ENCODE measurements at places on chromosomes 1 and 21.

GRCh38 chr1:149849111-149849946 lies 50.0 kb upstream of the BOLA1 start:
- H3K4me1 ChIP-seq, result peaks cover 36% of the 10 kb centered on the region
- H3K4me3 ChIP-seq, result peak overlapping the region; percentile 65
- H3K36me3 ChIP-seq, result peaks cover 3% of the 10 kb centered on the region
- peak overlapping the region; percentile 86 for H3K27ac ChIP-seq

DNA sequence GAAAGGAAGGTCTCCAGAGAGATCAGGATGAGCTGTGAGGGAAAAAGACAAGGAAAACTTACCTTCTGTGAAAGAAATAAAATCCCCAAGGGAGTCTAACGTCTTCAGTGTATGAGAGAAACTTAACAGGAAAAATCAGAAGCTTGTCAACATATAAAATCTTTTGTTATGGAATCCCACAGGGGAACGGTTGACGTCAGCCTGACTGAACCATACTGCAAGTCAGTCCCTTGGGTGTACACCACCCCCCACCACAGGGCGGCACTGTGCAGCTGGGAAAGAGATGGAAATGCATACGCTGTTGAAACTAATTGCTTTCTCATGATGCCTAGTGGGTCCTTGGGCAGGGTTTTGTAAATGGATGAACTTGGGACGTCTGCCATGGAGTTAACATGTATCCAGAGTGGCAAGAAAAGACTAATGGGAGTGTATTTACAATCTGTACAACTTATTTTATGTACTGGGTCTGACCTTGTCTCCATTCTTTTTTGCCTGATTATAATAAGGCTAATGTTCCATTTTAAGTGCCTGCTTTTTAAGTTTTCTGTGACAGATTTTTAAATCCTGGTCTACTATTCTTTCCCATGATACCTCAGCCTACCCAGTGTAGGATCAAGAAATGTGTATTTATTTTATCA lies 22.7 kb downstream of the UTP25 start:
- H3K4me3 ChIP-seq, result no peak overlapping the region
- DNase-seq, result peak; percentile 13
- H3K36me3 ChIP-seq, result peaks cover 50% of the 10 kb centered on the region
- H3K27ac ChIP-seq, result no peak overlapping the region
- no peaks in the 10 kb centered on the region for H3K4me1 ChIP-seq

GRCh38 chr1:14712136-14712535 lies 113.7 kb downstream of the KAZN start:
- peaks cover 45% of the 10 kb centered on the region for H3K27me3 ChIP-seq
- H3K27ac ChIP-seq, result no peak overlapping the region
- H3K4me1 ChIP-seq, result no peaks in the 10 kb centered on the region

- no peaks in the 10 kb centered on the region for H3K27me3 ChIP-seq
- peak overlapping the region; percentile 43 for H3K27ac ChIP-seq
- peaks cover 52% of the 10 kb centered on the region for H3K4me1 ChIP-seq
- H3K36me3 ChIP-seq, result no peaks in the 10 kb centered on the region
Observed at GRCh38 chr1:61081686-61082310, 563 bp upstream of the NFIA start.

DNA sequence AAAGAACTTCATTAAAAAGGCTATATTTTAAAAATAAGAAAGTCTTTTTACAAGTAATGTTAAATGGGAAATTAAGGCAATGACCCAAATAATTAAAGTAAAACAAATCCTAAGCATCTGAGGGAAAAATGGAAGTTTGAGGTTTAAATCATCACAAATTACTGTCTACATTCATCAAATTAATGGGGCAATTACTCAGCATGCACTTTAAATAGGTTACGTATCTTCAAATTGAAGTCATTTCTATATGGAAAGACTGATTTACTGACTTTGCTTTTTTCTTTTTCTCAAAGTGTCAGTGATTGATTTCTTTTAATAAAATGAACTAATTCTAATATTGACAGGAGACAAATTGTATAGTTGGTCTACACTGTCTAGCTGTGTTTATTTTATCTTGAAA lies 1452.3 kb downstream of the NCAM2 start:
- no peak overlapping the region for H3K27ac ChIP-seq
- DNase-seq, result no peak
- H3K36me3 ChIP-seq, result no peaks in the 10 kb centered on the region
- no peak overlapping the region for H3K4me3 ChIP-seq
- H3K4me1 ChIP-seq, result no peaks in the 10 kb centered on the region

- H3K27me3 ChIP-seq, result no peaks in the 10 kb centered on the region
- no peak overlapping the region for H3K27ac ChIP-seq
- H3K4me3 ChIP-seq, result no peak overlapping the region
- H3K36me3 ChIP-seq, result no peaks in the 10 kb centered on the region
Observed at GRCh38 chr1:111223126-111223685, 4.3 kb upstream of the CHI3L2 start.

DNA sequence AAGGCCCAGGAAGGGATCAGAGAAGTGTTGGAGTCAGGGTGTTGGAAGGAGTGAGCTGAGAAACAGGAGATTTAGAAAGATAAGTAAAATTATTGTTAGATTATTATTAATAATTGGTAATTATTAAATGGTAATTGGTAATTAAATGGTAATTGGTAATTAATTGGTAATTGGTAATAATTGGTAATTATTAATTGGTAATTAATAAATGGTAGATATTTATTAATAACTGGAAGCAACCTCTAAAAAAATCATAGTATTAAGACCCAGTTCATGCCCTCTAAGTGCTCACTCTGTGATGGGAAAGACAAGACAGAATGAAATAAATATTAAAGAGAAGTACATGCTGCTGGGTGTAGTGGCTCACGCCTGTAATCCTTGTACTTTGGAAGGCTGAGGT lies 13.8 kb upstream of the EPS15 start:
- H3K36me3 ChIP-seq, result no peaks in the 10 kb centered on the region
- no peak for DNase-seq
- no peak overlapping the region for H3K27ac ChIP-seq
- H3K4me1 ChIP-seq, result peaks cover 5% of the 10 kb centered on the region

DNA sequence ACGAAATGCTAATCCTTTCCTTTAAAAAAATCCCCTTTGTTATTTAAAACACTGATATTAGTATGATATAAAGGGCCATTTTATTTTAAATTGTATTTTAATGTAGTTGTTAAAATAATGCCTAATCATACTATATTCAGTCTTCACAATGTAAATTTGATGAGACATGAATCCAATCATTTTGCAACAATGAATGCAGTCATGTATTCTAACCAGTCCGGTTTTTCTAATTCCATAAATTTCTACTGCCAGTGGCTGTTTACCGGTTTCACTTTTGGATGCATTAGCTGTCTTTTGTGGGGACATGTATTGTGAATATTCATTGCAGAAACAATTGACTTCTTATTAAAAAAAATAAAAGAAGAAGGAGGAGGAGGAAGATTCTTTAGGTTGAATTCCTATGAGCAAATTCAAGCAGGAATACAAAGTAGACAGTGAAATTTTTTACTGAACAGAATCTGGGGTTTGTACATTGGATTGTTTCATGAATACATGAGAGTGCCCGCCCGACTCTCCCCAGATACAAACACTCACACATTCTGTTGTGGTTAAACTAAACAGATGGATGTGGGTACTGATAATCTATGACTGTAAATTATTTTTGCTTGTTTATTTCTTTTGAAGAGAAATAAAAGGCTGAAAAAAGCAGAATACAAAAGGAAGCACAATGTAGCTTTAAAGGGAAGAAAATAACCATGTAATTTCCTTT lies 624.8 kb upstream of the PTBP2 start:
- no peak for DNase-seq
- H3K4me1 ChIP-seq, result no peaks in the 10 kb centered on the region
- H3K36me3 ChIP-seq, result no peaks in the 10 kb centered on the region
- no peaks in the 10 kb centered on the region for H3K27me3 ChIP-seq

DNA sequence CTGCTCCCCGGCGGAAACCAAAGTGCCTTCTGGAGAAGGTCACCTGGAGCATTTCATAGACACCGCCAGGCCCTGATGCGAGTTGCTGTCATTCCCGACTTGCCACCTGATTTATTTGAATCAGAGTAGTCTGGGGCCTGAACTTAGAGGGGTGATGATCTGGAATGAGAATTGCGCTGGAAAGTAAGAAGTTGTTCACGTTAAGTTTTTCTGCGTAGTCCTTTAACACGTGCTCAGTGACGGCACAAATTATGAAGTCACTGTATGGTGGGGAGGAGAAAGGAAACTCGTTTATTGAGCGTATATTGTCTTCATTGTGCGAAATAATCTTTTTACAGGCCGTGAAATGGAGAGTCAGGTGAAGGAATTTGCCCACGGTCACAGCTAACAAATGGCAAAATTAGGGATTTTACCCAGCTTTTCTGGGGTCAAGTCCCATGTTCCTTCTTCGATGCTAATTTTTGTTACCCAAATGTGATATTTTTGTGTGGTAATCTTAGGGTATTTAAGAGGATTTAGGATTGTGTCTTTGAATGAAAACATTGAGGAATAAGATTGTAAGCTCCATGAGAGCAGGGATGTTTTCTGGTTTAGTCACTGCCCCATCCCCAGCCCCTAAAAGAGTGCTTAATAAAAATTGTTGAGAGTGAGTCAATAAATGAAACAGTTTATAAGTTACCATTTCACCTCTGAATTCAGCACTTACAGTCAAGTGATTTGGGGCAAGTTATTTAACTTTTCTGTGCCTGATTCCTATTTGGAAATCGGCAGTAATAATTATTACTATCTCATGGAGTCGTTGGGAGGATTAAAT lies 46.4 kb upstream of the NBL1 start:
- DNase-seq, result peak; percentile 19
- H3K4me1 ChIP-seq, result peaks cover 3% of the 10 kb centered on the region
- peak overlapping the region; percentile 80 for H3K27ac ChIP-seq
- no peaks in the 10 kb centered on the region for H3K36me3 ChIP-seq
- peak overlapping the region; percentile 89 for H3K4me3 ChIP-seq

DNA sequence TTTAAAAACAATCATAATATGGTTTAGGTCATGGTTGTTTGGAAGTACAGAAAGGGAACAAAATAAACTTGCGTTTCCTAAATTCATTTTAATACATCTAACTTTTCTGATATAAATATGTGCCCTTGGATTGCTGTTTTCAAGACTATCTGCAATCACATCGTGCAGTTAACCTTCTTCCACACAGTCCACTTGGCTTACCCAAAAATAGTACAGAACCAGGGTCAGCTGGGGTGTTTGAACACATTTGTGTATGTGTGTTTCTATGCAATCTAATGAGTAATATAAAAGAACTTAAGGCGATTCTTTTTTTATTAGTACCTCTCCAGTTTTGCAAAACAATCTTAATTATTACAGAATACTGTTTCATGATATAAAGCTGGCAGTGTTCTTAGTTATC lies 19.9 kb downstream of the SAMSN1 start:
- no peaks in the 10 kb centered on the region for H3K36me3 ChIP-seq
- H3K27ac ChIP-seq, result no peak overlapping the region
- no peak for DNase-seq
- H3K4me3 ChIP-seq, result no peak overlapping the region
- H3K4me1 ChIP-seq, result no peaks in the 10 kb centered on the region

DNA sequence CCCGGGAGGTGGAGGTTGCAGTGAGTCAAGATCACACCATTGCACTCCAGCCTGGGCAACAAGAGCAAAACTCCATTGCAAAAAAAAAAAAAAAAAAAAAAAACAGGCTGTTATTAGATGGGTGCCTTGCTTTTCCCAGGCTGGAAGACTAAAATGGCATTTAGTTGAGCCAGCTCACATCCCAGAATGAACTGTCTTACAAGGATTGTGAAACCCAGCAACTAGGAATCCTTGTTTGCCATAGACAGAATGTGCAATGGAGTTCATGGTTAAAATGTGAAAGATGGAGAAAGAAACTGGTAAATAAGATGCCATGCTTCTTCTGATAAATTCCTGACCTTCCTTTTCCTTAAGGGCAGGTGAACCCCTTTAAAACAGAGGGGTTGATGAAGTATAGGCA lies 215.8 kb upstream of the GREM2 start:
- H3K36me3 ChIP-seq, result no peaks in the 10 kb centered on the region
- no peaks in the 10 kb centered on the region for H3K4me1 ChIP-seq
- no peak for DNase-seq

DNA sequence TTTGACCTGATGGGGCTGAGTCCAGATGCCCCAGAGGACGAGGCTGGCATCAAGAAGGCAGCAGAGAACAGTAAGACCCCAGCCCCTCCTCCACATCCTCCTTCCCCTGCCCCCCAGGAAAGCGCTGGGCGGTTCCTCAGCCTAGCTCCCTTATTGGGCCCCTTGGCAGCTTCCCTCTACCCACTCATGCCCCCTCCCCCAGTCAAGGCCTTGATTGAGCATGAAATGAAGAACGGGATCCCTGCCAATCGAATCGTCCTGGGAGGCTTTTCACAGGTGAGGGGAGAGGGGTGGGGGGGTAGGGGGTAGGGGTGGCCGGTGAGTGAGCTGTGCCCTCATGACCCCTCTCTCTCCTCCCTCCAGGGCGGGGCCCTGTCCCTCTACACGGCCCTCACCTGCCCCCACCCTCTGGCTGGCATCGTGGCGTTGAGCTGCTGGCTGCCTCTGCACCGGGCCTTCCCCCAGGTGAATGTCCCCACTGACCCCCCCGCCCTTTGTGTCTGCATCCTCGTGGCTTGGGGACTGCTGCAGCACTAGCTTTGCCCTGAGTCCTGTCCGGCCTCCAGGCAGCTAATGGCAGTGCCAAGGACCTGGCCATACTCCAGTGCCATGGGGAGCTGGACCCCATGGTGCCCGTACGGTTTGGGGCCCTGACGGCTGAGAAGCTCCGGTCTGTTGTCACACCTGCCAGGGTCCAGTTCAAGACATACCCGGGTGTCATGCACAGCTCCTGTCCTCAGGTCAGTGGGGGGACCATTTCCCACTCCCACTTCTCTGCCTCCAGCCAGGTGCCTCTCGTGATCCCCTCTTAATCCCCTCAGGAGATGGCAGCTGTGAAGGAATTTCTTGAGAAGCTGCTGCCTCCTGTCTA lies 3.2 kb downstream of the LYPLA2 start:
- H3K36me3 ChIP-seq, result peaks cover 33% of the 10 kb centered on the region
- H3K27me3 ChIP-seq, result no peaks in the 10 kb centered on the region
- H3K4me1 ChIP-seq, result peaks cover 31% of the 10 kb centered on the region
- H3K27ac ChIP-seq, result peak overlapping the region; percentile 79

DNA sequence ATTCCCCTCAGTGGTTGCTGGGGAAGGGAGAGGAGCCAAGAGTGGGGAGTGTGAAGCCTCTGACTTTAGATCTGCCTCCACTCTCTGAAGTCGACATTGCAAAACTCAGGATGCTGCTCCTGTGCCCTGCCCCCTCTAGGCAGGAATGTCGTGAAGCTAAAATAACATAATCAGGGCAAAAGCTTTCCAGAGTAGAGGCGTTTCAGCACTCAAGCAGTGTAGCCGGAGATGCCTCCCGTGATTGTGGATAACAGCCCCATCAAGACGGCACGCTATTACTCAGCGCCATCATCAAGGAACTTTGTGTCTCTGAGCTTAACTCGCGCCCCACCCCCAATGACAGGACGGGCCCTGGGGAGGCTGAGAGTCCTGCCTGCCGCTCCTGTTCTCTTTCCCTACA lies 60.0 kb downstream of the FBXO2 start:
- DNase-seq, result peak; percentile 10
- no peak overlapping the region for H3K4me3 ChIP-seq
- H3K4me1 ChIP-seq, result 0 out of 2 replicates have a peak, but pooled peaks cover 6% of the 10 kb centered on the region
- H3K27me3 ChIP-seq, result no peaks in the 10 kb centered on the region
- no peak overlapping the region for H3K27ac ChIP-seq

- H3K27ac ChIP-seq, result no peak overlapping the region
- no peak for DNase-seq
- no peaks in the 10 kb centered on the region for H3K36me3 ChIP-seq
- no peaks in the 10 kb centered on the region for H3K27me3 ChIP-seq
- no peaks in the 10 kb centered on the region for H3K4me1 ChIP-seq
Observed at GRCh38 chr1:72483846-72484357, 201.6 kb upstream of the NEGR1 start.
